ENCODE measurements at places on chromosomes 12 and 14.

GRCh38 chr14:90461425-90461824 is 64.6 kb downstream of the CALM1 start:
- DNase-seq, result no peak

- DNase-seq, result no peak
Observed at GRCh38 chr14:22122829-22123560, 449.4 kb upstream of the OR4E1 start.

GRCh38 chr12:6866163-6866919 is 990 bp upstream of the TPI1 start:
- no peak for DNase-seq

DNA sequence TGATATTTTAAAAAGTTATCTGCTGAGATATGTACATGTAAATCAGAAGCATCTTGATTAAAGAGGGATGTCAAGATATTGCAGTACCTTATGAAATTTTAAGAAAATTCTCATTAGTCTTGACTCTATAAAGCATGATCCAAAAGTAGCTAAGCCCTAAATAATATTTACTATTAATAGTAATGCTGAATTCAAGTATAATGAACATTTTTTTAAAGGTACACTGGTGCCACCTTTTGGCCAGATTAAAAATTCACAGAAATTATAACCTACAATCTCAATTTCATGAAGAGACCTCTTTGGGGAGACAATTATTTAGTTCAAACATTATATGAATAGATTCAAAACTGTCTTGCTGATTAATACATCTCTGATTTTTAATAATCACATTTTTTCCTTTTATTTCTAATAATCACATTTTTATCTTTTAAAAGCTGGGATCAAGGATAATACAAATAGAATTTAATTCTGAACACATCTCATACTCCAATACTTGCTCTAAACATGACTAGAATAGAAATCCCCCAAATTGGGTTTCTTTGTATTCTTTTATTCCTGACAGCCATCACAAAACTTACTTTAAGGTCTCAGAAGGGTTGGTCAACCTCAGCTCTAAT is 13.4 kb downstream of the AKAP5 start:
- no peak for DNase-seq

DNA sequence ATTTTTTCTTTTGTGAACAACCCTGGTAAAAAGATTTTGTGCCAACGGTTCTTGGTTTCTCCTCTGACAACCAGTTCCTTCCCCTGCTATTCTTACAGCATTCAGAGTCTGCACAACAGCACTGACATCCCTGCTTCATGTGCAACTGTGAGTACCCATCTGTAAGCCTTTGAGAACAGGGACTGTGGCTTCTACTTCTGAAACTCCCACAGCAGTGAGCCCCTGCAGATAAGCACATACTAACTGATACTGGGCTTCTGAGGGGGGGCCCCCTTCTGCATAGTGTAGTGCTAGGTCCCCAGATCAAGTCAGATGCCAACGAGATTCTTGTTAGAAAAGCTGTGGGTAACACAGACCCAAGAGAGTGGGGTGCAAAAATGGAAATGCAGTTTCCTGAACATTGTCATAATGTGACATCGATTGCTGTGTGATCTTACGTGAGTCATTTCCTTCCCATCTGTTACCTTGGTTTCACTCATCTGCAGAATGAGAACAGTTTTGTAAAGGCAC is 11.1 kb upstream of the NINJ2 start:
- no peak for DNase-seq

DNA sequence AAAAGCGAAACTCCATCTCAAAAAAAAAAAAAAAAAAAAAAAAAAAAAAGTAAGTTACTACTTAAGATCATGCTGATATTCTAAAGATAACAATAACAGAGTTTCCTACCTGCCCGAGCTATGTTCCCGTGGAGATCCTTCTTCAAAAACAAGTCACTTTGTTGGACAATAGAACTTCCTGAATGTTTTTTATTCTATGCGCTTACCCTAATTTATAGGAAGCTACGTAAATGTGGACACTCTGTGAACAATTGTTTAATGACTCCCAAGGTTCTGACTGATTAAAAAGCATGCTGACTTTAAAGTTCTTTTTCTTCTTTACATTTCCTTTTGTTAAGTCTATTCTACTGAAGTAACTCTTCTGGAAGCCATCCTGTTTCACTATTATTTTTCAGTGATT is 52.5 kb downstream of the FGD4 start:
- no peak for DNase-seq

DNA sequence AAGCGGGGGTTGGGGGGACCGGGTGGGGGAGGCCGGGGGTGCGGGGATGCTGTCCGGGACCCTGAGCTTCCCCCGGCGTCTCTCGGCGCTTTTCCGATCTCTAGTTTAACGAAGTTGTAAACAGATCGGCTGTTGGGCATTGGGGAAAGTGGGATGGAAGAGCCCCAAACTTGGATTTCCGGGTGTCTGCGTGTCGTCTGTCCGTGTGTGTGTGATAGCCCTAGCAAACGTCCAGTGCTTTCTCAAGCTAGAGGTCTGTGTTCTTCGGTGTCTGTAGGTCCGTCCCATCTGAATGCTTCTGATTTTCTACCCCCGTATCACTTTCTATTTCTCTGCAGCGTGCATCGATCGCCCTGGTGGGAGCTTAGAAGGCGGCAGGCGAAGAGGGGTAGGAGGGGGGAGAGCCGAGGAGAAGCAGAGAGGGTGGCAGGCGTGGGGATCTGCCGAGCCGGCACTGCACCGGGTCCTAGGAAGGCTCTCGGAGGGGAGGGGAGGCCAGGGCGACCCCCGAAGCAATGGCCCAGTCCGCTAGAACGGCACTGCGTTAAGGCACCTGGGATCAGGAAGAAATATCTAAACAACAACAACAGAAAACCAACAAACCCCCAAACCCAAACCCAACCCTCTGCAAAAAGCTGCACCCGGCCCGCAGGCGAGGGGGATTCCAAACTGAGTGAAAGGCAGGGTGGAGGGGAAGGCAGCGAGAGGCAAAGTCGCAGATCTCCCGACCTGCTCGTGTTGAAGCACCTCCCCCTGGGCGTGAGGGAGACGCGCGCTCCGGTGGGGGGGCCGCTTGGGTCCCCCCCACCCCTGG is 1.0 kb downstream of the KCNA1 start:
- DNase-seq, result no peak

DNA sequence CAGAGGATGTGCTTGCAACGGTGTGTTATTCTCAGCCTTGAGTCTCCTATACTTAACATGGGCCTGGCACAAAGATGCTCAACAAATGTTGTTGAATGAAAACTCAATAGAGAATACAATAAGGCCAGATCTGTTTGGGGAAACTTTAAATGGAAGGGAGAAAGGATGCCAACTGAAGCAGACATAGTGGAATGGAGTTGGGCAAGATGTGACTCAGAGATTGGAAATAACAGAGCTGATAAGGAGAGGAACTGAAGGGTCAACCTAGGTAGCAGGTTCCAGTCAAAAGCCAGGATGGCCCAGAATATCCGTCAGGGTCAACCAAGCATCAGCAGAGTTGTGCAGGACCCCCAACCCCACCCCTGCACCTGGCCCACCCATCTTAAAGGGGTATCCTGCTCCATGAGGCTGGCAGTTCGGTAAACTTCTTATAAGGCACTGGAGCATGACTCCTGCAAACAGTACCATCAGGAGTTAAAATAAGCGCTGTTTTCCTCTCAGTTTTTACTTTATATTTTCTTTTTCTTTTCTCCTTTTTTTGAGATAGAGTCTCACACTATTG is 1.1 kb upstream of the BCDIN3D start:
- DNase-seq, result no peak

DNA sequence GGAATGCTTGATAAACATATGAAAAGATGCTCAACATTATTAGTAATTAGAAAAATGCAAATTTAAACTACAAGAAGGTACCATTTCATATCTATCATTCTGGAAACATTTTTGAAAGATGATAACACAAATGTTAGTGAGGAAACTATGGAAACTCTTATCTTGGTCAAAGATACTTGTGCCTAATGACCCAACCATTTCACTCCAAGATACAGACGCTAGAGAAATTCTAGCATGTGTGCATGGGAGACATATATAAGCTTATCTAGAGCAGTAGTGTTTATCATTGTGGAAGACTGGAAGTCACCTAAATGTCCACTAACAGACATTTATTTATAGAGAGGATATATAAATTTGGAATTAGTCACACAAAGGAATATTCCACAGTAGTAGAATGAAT is 143.1 kb upstream of the HMGA2 start:
- DNase-seq, result no peak

DNA sequence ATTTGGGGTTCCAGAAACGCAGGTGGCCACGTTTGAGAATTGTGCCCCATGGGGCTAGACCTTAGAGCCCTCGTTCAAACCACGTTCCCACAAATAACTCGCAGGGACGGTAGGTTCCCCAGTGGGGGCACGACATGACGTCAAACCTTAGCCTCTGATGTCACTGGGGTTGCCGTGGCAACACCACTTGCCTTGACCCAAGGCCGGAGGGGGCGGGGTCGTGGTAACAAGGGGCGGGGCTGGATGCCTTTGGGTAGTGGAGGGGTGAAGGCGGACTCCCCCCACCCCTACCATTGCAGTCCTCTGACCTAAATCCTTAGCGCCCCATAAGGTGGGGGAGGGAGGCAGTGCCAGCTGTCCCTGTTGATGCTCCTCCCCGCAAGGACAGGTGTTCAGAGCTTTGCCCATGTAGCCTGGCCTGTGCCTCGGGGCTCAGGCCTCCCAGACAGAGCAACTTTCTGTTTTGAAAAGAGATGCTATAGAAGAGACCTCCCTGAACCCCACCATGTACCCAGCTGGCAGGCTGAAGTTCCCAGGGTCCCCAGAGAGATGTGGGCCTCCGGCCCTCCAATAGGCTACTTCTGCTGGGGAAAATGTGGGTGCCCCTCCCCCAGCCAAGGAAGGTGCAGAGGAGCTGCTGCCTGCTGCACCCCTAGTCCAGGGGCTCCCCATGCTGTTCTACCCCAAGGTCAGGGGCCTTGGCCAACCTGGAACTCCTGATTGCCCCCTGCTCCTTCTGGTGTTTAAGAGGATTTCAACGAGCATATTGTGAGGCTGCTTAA is 1.9 kb downstream of the FAM222A start:
- no peak for DNase-seq
